CD8-positive, alpha-beta memory T cell (primary cell): ENCODE measurements at places on chromosomes 12 and 14. TPM values are rescaled to one million over a fixed set of nuclear protein-coding genes. Genes with fewer than 3 reads are reported as not detected.

The DNAI7 gene
- polyA plus RNA-seq: not detected

GRCh38 chr14:99190696-99191394 is 81.2 kb downstream of the BCL11B start:
- DNase-seq: peak; percentile 64
- no peaks in the 10 kb centered on the region for H3K36me3 ChIP-seq
- peak overlapping the region; percentile 63 for H3K4me3 ChIP-seq
- H3K27me3 ChIP-seq: no peaks in the 10 kb centered on the region
- H3K4me1 ChIP-seq: peaks cover 97% of the 10 kb centered on the region
- peak overlapping the region; percentile 68 for H3K27ac ChIP-seq

DNA sequence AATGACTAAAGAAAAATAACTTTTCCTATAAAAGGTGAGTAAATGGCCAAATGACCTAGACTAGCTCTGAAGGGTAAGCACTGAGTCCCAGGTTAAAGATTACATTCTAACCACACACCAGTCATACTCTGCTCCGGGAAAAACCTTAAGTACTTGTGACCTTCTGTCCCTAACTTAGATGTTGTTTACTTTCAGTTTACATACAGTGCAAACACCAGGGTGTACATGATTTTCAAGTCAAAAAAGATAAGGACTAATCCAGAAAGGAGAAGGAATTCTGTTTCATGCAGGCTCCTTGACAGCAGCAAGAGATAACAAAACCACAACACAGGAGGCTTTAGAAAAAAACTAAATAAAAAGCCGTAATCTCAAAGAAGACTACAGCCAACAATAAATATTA is 174.2 kb downstream of the PPM1H start:
- H3K4me3 ChIP-seq: no peak overlapping the region
- H3K27ac ChIP-seq: no peak overlapping the region
- no peaks in the 10 kb centered on the region for H3K36me3 ChIP-seq
- no peaks in the 10 kb centered on the region for H3K27me3 ChIP-seq

- DNase-seq: no peak
- H3K27me3 ChIP-seq: no peaks in the 10 kb centered on the region
- H3K4me3 ChIP-seq: no peak overlapping the region
- H3K36me3 ChIP-seq: no peaks in the 10 kb centered on the region
Observed at GRCh38 chr12:129064209-129064855, 211.1 kb downstream of the GLT1D1 start.

The SPTB gene
- 0.09 TPM for polyA plus RNA-seq

DNA sequence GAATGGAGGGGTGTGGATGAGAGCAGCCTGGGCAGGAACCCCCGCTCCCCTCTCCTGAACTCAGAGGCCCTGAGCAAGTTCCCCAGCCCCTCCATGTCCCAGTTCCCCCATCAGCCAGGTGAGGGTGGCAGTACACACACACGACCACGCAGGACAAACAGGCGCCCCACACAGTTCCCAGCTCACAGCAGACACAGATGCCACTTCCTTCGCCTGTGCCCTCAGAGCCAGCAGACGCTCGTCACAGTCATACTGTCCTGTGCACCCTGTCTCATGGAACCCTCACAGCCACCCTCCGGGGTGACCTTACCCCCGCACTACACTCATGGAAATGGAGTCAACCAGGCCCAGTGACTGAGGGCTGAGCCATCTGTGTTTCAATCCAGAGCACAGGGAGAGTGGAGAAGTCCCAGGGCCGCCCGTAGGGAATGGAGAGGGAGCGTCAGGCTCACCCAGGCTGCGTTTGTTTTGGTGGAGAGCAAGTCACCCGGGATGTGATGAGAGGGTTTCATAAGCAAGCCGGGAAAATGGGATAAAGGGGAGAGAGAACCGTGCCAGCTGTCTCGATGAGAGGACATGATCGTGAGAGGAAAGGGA is 47.5 kb upstream of the DYNC1H1 start:
- H3K4me1 ChIP-seq: no peaks in the 10 kb centered on the region
- DNase-seq: no peak
- no peak overlapping the region for H3K27ac ChIP-seq
- H3K4me3 ChIP-seq: no peak overlapping the region
- H3K36me3 ChIP-seq: peaks cover 54% of the 10 kb centered on the region
- no peaks in the 10 kb centered on the region for H3K27me3 ChIP-seq
